ENCODE measurements at places on chromosomes 2 and 18.

DNA sequence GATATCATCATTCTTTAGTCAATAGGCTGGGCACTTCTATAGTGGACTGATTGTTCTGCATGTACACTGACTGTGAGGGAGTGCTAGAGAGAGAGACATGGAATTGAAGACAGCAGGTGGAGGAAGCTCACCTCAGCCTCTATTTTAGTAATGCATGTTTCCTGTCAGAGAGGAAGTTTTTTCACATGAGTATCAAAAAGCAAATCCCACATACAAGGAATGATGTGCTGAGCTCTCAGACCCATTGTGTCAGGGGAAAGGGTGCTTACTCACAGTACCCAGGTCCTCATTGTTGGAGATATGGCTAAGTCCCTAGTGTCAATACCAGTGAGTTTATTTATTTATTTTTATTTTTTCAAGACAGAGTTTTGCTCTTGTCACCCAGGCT lies 9.9 kb upstream of the CDK15 start:
- no peak for DNase-seq

DNA sequence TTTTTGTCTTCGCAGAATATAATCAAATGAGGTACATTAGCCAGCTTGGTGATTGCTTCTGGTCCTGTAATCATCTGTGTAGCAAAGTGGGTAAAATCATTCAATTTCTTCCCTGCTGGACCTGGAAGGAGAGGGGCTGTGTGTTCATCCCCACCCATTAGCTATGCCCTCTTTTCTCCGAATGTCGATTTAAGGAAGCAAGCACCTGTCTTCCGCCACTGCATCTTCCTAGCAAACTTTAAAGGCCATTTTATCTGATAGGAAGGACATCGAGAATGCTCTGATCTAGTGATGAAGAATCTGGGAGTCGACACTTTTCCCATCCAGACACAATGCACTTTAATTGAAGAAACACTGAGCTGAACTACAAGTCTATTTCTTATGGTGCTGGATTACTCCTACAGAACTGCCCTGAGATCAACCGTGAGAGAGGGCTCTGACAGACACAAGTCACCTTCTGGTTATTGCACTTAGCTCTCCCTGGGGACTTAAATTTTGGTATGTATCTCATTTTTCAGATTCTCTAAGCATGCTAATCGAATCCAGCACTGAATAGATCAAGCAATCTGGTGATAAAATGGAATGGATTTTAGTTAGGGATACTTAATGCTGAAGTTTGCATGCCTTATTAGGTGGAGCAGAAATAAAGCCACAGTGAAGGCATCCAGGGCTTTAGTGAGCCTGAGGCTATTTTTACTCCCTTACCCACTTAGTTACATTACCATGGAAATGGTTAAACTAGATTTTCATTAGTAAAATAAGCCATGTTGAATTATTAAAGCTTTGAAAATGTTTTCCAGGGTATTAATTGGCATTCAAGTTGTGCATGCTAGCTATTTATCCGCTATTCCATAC lies 1.3 kb downstream of the NYAP2 start:
- DNase-seq: no peak

- DNase-seq: no peak
Observed at GRCh38 chr2:108945969-108946368, 43.1 kb downstream of the EDAR start.

- DNase-seq: no peak
Observed at GRCh38 chr2:68594041-68594440, 49.3 kb upstream of the PROKR1 start.

GRCh38 chr2:195009202-195009601 lies 647.8 kb upstream of the SLC39A10 start:
- DNase-seq: no peak

DNA sequence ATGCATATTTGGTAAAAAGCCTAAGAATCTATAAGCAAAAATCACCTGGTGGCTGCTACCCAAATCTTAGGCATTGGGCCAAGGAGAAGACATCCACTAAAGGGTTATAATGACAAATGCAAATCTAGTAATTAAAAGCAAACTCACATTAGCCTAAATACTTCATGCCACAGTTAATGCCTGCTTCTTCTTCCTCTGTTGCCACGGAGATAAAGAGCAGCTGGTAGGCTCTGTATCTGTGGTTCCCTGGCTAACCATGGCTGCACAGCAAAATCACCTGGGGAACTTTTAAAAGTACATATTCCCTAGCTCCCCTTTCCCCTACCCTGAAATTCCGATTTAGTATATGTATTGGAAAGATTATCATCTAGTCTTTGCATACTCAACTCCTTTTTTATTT lies 114.3 kb downstream of the LNPK start:
- no peak for DNase-seq

- DNase-seq: peak; percentile 4
Observed at GRCh38 chr2:28544405-28544921, 48.6 kb downstream of the PLB1 start.

Measured in CD4-positive, alpha-beta T cell treated with Interleukin-4 for 4 hours (primary cell).